ENCODE measurements at places on chromosomes 13 and 19. TPM values are rescaled to one million over a fixed set of nuclear protein-coding genes. Genes with fewer than 3 reads are reported as not detected.
A peak's percentile ranks its signal among the peaks of the same experiment; 100 is the strongest.

- H3K27me3 ChIP-seq, result no peaks in the 10 kb centered on the region
- no peak overlapping the region for H3K4me3 ChIP-seq
- no peaks in the 10 kb centered on the region for H3K36me3 ChIP-seq
- H3K4me1 ChIP-seq, result peaks cover 50% of the 10 kb centered on the region
- DNase-seq, result no peak
Measured at GRCh38 chr19:56114051-56114777, 6.9 kb downstream of the ZNF787 start.

- H3K4me3 ChIP-seq, result no peak overlapping the region
- DNase-seq, result no peak
- no peak overlapping the region for H3K27ac ChIP-seq
- no peaks in the 10 kb centered on the region for H3K4me1 ChIP-seq
Measured at GRCh38 chr13:106449096-106449495, 86.4 kb downstream of the EFNB2 start.

DNA sequence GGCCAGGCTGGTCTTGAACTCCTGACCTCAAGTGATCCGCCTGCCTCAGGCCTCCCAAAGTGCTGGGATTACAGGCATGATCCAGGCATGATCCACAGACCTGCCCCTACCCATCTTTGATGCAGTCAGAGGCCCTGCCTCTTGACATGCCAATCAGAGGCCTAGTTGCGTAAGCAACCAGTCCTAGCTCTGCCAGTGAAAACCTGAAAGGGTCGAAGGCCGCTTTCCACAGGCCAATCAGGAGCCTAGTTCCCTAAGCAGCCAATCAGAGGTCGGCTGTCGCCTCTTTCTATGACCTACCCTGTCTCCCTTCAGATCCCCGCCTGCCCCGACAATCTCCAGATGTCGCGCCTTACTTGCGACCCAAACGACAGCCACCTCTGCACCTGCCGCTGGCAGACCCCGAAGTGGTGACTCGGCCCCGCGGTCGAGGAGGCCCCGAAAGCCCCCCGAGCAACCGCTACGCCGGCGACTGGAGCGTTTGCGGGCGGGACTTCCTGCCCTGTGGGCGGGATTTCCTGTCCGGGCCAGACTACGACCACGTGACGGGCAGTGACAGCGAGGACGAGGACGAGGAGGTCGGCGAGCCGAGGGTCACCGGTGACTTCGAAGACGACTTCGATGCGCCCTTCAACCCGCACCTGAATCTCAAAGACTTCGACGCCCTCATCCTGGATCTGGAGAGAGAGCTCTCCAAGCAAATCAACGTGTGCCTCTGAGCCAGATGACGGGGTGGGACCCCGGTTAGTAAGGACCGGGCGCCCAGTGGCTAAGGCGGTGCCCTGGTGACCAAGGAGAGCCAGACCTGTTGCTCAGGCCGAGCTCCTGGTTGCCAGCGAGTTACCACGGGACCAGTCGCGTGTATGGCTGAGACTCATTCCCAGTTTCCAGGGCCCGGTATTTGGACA lies 6.3 kb downstream of the SYDE1 start:
- H3K27ac ChIP-seq, result no peak overlapping the region
- H3K4me1 ChIP-seq, result peaks cover 9% of the 10 kb centered on the region
- H3K4me3 ChIP-seq, result no peak overlapping the region

DNA sequence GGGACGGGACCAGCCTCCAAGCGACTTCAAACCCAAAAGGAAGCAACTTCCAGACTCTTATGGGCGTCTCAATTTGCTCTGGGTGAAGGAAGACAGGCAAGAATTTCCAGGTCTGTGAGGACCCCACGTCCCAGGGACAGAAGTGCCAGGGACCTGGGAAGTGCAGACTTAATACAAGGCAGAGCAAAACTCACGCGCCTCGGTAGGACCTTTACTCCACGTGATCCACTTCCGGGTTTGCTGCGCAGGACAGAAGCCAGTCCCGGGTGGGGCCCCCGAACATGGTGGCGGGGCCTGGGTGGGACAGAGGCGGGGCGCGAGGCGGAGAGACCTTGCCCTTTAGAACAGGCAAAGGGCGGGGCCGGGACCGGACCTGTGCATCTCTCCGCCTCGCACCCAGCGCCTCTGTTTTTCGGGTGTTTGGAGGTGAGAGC lies 9.3 kb downstream of the ZNF611 start:
- no peaks in the 10 kb centered on the region for H3K27me3 ChIP-seq
- no peak overlapping the region for H3K27ac ChIP-seq
- peaks cover 10% of the 10 kb centered on the region for H3K36me3 ChIP-seq
- DNase-seq, result no peak
- peaks cover 7% of the 10 kb centered on the region for H3K4me1 ChIP-seq
- H3K4me3 ChIP-seq, result no peak overlapping the region

- H3K4me3 ChIP-seq, result no peak overlapping the region
- no peak for DNase-seq
- no peaks in the 10 kb centered on the region for H3K4me1 ChIP-seq
- no peak overlapping the region for H3K27ac ChIP-seq
- H3K36me3 ChIP-seq, result no peaks in the 10 kb centered on the region
Measured at GRCh38 chr19:28456252-28456651, 756.7 kb downstream of the UQCRFS1 start.

DNA sequence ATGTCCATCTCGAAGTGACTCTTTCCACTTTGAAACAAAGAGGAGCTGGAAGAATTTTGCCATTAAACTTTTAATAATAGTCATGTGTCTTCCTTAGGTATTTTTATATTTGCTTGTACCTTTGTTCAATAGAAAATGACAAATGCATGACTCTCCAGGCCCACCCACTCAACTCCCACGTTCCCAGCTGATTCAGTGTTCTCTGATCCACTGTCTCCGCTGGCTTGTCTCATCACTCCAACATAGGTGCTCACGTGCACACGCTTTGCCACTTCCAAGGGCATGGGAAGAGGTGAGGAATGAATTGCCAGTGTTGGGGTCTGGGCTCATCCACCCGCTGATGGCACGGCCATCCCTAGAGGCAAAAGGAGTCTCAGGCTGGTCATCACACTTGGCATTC lies 24.5 kb downstream of the RASL11A start:
- DNase-seq, result no peak
- H3K36me3 ChIP-seq, result no peaks in the 10 kb centered on the region
- no peak overlapping the region for H3K4me3 ChIP-seq
- no peak overlapping the region for H3K27ac ChIP-seq
- H3K4me1 ChIP-seq, result no peaks in the 10 kb centered on the region
- H3K27me3 ChIP-seq, result no peaks in the 10 kb centered on the region

- DNase-seq, result no peak
- no peaks in the 10 kb centered on the region for H3K36me3 ChIP-seq
- no peaks in the 10 kb centered on the region for H3K4me1 ChIP-seq
- H3K27ac ChIP-seq, result no peak overlapping the region
Measured at GRCh38 chr13:80033286-80033685, 307.6 kb downstream of the SPRY2 start.

GRCh38 chr13:36806102-36806501 lies 12.9 kb upstream of the RFXAP start:
- DNase-seq, result no peak
- no peaks in the 10 kb centered on the region for H3K27me3 ChIP-seq
- no peaks in the 10 kb centered on the region for H3K36me3 ChIP-seq

DNA sequence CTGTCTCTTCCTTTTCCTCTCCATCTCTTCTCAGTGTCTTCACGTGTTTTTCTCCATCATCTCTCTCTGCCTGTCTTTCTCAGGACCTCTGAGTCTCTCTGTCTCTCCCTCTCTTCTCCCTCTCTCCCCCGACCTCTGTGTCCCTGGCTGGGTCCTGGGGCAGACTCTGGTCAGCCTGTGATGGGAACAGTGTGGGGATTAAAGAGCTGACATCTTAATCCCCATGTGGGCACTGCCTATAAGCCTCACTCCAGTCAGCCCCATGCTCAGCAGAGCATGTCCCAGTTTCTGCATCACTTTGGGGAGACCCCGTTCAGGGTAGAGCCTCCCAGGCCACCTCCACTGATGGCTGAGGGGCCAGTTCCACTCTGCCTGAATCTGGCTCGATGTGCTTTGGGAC lies 16.2 kb downstream of the EGLN2 start:
- no peak overlapping the region for H3K27ac ChIP-seq
- no peak overlapping the region for H3K4me3 ChIP-seq
- no peaks in the 10 kb centered on the region for H3K36me3 ChIP-seq

DNA sequence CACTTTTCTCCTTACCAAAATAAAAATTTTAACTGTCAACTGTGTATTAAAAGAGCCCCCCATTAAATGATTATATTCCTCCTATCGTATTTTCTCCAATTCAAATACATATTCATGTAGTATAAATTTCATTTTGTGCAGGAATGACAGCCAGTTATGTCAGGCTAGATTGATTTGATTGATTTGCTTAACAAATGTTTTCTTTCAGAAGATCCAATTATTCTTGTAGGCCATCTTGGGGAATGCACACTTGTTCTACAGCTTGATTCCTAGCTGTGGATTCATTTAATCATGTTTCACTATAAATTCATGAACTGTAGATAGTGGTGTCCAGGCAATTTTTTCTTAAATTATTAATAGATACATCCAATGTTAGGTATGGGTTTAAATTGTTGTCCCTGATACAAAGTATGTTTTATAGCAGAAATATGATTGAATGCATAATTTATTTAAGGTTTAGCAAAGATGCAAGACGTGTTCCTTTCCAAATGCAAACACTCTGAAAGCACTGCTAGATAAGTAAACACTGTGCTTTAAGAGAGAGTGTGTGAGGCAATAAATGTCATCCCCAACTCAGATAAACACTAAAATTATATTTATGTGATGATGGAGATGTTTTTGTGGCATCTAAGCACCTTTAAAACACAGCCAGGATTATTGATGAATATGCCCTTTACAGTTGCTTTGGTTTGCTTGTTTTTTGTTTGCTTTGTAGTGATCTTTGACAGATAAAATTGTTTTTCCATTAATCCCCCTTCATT lies 531.1 kb downstream of the DCT start:
- H3K4me3 ChIP-seq, result no peak overlapping the region
- no peak overlapping the region for H3K27ac ChIP-seq
- no peak for DNase-seq
- H3K27me3 ChIP-seq, result no peaks in the 10 kb centered on the region

The CALR3 gene
- total RNA-seq, result not detected

DNA sequence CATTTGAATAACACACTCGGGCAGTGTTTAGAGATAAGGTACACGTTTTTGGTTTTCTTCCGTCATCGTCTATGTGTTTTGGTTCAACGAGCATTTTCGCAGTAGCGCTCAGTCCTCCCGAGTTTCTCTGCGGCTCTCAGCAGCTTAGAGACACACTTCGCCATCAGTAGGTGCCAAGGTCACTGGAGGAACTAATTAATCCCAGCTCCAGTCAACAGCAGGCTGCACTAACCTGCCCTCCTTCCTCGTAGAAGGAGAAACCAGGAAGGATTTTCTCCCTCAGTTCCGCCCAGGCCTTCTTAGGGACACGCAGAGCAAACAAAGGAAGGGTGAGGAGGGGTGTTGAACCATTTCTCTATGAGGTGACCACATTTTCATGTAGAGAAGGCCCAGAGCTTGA lies 12.6 kb downstream of the MBNL2 start:
- peaks cover 25% of the 10 kb centered on the region for H3K4me1 ChIP-seq
- no peak for DNase-seq
- peaks cover 5% of the 10 kb centered on the region for H3K36me3 ChIP-seq
- peak overlapping the region; percentile 82 for H3K27ac ChIP-seq

DNA sequence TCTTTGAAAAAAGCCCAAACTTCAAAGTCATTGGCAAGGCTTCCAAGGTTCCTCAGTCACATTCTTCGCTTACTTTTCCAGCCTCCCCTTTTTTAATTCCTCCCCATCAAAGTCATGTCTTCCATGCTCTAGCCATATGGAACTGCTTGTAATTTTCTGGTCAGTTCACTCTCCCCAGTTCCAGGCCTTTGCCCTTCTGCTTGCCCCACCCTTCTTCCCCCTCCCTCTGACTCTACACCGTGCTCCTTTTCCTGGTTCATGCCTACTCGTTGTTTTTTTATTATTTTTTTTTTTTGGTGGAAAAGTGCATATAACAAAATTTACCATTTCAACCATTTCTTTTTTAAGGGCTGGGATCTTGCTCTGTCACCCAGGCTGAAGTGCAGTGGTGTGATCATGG lies 102.3 kb downstream of the UBL3 start:
- no peak for DNase-seq
- H3K27ac ChIP-seq, result no peak overlapping the region
- H3K36me3 ChIP-seq, result no peaks in the 10 kb centered on the region

The ZNF431 gene
- 17.2 TPM for total RNA-seq

DNA sequence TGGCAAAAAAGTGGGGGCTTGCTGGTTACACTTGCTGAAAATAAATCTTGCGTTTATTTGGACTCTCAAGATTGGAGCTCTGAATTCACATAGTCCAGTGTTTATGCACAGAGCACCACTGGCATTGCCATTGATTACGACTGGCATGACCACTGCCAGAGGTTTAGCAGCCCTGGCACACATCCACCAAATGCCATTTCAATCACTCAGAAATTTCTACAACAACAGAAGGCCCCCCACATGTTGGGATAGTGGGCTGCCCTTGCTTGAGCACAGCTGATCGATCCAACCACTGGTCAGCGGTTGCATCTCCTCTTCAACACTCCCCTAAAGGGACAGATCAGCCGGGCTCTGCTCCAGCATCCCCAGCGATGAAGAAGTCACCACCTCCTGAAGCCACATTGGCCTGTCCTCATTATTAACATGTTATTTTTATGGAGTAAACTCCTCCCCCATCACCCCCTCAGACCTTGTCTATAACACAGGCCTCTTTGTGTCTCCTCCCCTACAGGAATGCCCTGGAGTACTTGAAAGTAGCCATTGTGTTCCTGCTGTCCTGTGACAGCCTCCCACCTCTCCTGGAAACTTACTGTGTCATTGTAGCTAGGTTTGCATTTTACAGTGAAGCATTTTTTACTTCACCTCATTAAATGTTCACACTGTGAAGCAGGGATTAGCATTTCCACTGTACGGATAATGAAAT lies 51.3 kb downstream of the CDADC1 start:
- H3K27me3 ChIP-seq, result no peaks in the 10 kb centered on the region
- H3K27ac ChIP-seq, result no peak overlapping the region
- H3K4me3 ChIP-seq, result no peak overlapping the region
- H3K4me1 ChIP-seq, result peaks cover 3% of the 10 kb centered on the region
- no peaks in the 10 kb centered on the region for H3K36me3 ChIP-seq
- DNase-seq, result no peak

GRCh38 chr13:80239571-80240255 lies 101.2 kb downstream of the SPRY2 start:
- no peak overlapping the region for H3K27ac ChIP-seq
- no peaks in the 10 kb centered on the region for H3K4me1 ChIP-seq
- no peaks in the 10 kb centered on the region for H3K27me3 ChIP-seq
- DNase-seq, result no peak
- no peaks in the 10 kb centered on the region for H3K36me3 ChIP-seq

GRCh38 chr13:72782717-72783116 lies 784 bp downstream of the PIBF1 start:
- DNase-seq, result peak; percentile 9
- H3K4me3 ChIP-seq, result peak overlapping the region; percentile 99
- no peaks in the 10 kb centered on the region for H3K27me3 ChIP-seq

- DNase-seq, result no peak
- no peak overlapping the region for H3K4me3 ChIP-seq
- no peak overlapping the region for H3K27ac ChIP-seq
- no peaks in the 10 kb centered on the region for H3K36me3 ChIP-seq
- no peaks in the 10 kb centered on the region for H3K4me1 ChIP-seq
Measured at GRCh38 chr19:4415352-4415751, 12.9 kb downstream of the CHAF1A start.

Data from kidney (tissue), 22 donors.